ENCODE measurements at places on chromosomes 6 and 20. TPM values are rescaled to one million over a fixed set of nuclear protein-coding genes. Genes with fewer than 3 reads are reported as not detected.

DNA sequence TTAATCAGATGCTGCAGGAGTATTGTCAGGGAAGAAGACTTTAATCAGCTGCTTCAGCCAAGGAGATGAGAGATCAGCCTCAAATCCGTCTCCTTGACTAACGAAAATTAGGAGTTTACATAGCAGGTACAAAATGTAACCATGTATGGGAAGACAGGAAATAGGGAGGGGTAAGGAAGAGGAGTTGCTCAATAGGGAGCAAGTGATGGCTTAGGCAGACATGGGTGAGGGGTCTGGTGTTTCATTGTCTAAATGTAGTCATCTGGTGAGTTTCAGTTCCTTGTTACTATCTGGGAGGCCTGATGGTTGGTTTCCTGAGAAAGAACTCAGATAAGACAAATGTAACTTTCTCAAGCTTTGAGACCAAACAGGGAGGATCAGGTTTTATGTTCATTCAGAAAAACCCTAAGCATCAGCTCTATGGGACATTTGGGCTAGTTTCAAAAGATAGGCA lies 217.3 kb upstream of the SULF2 start:
- ATAC-seq, result no peak

Gene PI16
- total RNA-seq, result 2.1 TPM

DNA sequence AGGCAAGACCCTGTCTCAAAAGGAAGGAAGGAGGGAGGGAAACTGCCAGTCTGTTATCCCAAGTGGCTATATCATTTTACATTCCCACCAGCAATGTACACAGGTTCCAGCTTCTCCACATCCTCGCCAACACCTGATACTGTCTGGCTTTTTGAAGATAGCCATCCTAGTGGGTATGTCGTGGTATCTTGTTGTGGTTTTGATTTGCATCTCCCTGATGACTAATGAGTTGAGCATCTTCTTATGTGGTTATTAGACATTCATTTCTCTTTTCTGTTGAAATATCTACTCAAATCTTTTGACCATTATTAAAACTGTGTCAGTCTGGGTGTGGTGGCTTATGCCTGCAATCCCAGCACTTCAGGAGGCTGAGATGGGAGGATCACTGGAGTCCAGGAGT lies 47.9 kb upstream of the ARID1B start:
- ATAC-seq, result peak; percentile 48

Gene SIRPB2
- not detected for total RNA-seq

Gene BHLHE23
- not detected for total RNA-seq

DNA sequence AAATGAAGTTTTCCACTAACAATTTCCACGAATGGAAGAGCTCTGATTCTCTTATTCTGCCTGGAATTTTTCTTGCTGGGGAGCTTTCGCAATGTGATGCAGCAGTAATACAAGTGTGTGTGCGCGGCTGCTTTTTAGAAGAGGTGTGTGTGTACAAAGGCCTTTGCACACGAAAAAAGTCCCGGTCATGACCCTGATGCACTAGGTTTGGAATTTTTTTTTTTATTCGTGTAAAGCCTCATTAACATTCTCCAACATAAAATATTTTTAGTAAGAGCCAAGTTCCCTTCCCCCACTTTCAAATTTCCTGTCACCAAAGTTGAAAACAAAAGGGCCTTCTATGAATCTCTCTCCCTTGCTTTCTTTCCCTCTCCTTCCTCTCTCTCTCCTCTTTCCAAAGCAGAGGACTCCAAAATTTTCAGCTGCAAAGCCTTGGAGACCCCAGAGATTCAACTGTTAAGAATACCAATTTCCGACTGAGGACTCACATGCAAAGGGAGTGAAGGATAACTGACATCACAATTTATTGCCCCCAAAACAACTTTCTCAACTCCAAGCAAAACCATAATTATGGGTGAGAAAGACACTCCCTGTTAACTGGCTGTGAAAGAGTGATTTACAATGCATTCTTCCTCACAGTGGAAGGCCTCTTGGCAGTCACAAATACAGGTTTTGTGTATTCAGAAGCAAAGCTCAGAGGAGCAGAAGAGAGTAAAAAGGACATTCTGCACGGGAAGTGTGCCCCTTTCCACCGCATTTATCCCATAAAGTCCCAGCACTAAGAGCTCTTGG lies 421.2 kb upstream of the JARID2 start:
- no peak for ATAC-seq

DNA sequence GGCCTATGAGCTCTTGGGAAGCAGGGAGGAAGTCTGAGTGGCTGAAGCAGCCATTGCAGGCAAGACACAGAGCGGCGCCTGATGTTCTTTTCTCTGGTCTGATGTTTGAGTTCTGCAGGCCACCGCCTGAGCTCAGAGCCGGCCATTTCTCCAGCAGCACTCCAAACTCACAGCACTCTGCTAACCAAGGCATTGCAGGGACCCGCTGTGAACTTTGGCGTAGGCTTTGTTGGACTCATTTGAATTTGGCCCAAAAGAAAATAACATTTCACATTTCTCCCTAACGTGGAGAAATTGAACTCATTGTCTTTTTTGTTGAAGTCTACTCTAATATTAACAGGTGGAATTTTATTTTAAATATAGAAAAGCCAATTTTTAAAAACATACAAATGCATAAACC lies 336.1 kb downstream of the FARS2 start:
- ATAC-seq, result no peak

Gene GHRH
- not detected for total RNA-seq

DNA sequence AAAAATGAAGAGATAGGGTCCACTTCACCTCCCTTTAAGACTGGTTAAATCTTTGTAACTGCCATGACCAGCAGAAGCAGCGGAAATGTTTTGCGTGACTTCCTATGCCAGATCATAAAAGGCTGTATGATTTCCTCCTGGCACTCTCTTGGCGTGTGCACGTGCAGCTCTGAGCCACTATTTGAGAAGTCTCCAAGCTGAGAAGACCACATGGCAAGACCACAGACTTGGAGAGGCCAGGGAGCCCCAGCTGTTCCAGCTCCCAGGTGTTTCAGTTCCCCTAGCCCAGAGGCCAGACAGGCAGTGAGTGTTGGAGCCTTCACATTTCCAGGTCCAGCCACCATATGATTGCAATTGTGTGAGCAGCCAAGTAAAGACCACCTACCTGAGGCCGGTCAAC lies 259.3 kb upstream of the RIN2 start:
- no peak for ATAC-seq

Gene PTPRT
- total RNA-seq, result not detected

Gene IP6K3
- not detected for total RNA-seq

Gene NNAT
- total RNA-seq, result not detected

DNA sequence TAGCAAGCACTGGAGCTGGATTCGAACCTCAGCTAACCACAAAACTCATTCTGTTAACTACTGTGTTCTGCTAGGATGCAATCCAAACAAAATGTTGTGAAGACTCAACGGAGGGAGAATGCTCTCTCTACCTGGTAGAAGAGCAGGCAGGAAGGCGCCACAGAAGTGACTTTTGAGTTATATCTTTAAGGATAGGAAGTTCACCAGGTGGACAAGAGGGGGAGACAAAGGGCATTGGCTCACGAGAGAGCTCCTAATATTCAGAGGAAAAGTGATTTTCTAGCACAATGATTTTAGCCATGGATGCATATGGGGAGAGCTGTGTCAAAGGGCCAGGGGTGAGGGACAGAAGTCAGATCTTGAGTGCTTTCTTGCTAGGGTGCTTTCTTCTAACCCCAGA lies 108.4 kb upstream of the MAFB start:
- ATAC-seq, result no peak

GRCh38 chr6:146905181-146905704 lies 299.0 kb upstream of the STXBP5 start:
- no peak for ATAC-seq

DNA sequence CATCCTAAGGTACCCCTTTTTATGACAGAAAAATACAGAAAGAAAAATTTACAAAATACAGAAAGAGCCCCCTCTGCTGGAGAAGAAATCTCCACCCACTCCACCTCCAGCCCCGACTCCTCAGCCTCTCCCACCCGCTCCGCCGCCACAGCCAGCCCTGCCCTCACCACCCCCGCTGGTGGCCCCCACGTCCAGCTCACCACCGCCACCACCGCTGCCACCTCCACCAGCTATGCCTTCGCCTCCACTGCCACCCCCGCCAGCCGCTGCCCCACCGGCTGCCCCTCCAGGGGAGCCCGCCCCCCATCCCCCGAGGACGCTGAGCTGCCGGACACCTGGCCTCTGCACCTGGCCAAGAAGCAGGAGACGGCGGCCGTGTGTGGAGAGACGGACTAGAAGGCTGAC lies 17.7 kb downstream of the WFDC2 start:
- ATAC-seq, result no peak

Gene FAM217A
- not detected for total RNA-seq

DNA sequence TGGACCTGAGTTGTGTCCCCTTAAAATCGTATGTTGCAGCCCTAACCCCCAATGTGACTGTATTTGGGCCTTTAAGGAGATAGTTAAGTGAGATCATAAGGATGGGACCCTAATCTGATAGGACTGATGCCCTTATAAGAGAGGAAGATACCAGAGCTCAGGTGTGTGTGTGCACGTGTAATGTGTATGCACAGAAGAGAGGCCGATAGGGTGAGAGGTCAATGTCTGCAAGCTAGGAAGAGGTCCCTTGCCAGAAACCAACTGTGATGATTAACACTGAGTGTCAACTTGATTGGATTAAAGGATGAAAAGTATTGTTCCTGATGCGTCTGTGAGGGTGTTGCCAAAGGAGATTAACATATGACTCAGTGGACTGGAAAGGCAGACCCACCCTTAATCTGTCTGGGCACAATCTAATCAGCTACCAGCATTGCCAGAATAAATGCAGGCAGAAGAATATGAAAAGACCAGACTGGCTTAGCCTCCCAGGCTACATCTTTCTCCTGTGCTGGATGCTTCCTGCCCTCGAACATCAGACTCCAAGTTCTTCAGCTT lies 299.8 kb downstream of the LRFN2 start:
- ATAC-seq, result no peak

- ATAC-seq, result no peak
Measured at GRCh38 chr6:34564181-34564580, 8.1 kb upstream of the SPDEF start.

Gene SLC35D3
- 1.9 TPM for total RNA-seq

Gene KCNS1
- 0.15 TPM for total RNA-seq

DNA sequence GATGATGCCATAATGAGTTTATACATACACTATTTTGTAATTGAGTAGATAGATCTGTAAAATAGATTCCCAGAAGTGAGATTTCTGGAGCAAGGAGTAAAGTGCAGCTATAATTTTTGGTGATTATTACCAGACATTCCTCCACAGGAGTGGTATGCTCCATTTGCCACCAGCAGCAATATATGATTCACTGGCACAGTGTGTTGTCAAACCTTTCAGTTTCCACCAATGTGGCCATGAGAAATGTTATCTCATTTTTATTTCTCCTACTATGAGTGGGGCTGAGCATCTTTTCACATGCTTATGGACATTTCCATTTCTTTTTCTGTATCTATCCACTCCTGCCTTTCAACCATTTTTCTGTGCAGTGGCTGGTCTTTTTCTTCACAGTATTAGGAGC lies 70.5 kb downstream of the GPR63 start:
- ATAC-seq, result peak; percentile 83

Gene ANKEF1
- 2.4 TPM for total RNA-seq

- ATAC-seq, result no peak
Measured at GRCh38 chr6:77368660-77369313, 94.5 kb downstream of the HTR1B start.

- ATAC-seq, result no peak
Measured at GRCh38 chr6:169029861-169030260, 223.8 kb downstream of the THBS2 start.

DNA sequence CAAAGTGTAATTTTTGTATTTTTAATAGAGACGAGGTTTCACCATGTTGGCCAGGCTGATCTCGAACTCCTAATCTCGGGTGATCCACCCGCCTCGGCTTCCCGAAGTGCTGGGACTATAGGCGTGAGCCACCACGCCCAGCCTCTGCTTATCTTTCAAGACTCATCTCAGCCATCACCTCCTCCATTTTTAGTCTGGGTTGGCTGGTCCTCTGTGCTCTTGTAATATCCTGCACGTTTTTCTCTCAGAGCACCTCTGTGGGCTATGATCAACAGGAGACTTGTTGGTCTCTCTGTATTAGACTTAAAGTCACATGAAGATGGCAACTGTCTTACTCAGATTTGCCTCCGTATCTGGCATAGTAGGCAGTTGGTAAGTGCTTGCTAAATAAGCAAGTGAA lies 7.6 kb downstream of the NOTCH4 start:
- no peak for ATAC-seq

DNA sequence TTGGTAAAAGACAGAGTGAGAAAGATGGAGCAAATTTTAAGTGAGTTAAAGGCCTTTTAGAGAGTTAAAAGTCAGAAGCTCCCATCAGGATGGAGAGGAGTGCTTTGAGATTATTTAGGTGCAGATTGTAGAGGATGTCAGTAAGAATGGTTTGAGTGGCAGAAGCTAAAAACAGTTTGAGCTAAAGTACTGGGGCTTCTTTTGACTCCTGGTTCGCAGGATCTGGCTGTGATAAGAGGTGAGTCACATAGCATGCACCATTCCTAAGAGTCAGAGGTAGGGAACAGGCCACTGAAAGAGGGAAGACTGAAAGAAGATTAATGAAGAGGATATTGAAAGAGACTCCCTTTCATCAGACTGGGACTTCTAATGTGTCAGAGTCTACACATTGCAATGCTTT lies 1047.9 kb upstream of the MAP3K7 start:
- no peak for ATAC-seq

Gene B3GAT2
- not detected for total RNA-seq

GRCh38 chr6:39143238-39143930 lies 28.4 kb upstream of the SAYSD1 start:
- ATAC-seq, result no peak

Gene KCNK15
- total RNA-seq, result 0.09 TPM

GRCh38 chr20:48706116-48706656 lies 121.6 kb downstream of the PREX1 start:
- ATAC-seq, result peak; percentile 66

GRCh38 chr6:92586236-92586977 lies 833.0 kb downstream of the EPHA7 start:
- ATAC-seq, result no peak

DNA sequence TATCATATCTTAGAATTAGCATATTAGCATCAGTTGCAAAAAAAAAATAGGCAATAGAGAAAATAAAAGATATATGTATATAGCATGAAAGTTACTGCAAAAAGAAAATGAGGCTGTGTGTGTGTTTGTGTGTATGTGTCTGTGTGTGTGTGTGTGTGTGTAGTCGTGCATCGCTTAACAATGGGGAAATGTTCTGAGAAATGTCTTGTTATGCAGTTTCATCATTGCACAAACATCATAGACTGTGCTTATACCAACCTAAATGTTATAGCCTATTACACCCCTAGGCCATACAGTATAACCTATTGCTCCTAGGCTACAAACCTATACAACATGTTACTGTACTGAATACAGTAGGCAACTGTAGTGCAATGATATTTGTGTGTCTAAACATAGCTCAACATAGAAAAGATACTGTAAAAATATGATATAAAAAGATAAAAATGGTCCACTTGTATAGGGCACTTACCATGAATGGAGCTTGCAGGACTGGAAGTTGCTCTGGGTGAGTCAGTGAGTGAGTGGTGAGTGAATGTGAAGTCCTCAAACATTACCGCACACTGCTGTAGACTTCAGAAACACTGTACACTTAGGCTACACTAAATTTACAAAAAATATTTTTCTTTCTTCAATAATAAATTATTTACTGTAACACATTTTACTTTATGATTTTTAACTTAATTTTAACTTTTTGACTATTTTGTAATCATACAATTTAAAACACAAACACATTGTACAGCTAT lies 805.1 kb downstream of the KIF16B start:
- no peak for ATAC-seq

- peak; percentile 87 for ATAC-seq
Measured at GRCh38 chr6:105941621-105942412, 144.3 kb upstream of the PRDM1 start.

GRCh38 chr6:97136626-97137358 lies 146.2 kb downstream of the MMS22L start:
- peak; percentile 43 for ATAC-seq

Gene VARS1
- 134 TPM for total RNA-seq

- peak; percentile 91 for ATAC-seq
Measured at GRCh38 chr20:19815553-19815991, 57.5 kb downstream of the RIN2 start.

Data from activated T-helper 17 cell treated with anti-CD3 and anti-CD28 coated beads, Interleukin-2, amount 50 U/mL, for 72 hours (primary cell).